ENCODE measurements at places on chromosomes 16 and 17.

DNA sequence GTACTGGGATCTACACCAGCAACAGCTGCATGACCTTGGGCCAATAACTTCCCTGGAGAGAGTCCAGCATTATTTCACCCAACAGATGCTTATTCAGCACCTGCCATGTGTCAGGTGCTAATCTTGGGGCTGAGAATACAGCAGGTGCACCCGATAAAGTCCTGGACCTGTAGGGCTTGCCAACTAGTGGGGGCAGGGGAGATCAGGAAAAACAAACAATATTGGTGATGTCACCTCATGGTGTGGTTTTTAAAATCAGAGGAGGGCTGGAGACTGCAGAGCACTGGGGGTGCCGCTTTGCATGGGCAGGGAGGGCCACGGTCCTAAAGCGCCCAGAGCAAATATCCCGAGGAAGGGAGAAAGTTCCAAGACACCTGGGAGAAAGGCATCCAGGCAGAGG, 218.8 kb downstream of the C16orf95 start:
- no peak for DNase-seq

DNA sequence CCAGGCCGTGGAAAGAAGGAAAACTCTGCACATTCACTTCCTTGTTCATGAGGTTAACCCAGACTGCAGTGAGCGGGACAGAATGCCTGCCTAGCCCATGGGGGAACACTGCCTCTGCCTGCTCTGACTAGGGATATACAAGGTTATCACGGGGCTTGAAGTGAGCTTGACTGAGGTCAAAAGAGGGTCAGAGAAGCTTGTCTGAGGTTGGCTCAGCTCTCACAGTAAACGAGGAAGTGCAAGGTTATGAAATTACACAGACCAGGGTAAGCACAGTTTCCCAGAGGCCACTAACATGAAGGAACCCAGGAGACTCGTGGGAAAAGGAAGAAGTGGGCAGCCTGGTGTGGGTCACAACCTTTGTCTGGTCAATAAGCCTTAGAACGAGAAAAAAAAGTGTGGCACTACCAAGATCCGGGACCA, 28.7 kb downstream of the HIC1 start:
- peak; percentile 46 for DNase-seq

DNA sequence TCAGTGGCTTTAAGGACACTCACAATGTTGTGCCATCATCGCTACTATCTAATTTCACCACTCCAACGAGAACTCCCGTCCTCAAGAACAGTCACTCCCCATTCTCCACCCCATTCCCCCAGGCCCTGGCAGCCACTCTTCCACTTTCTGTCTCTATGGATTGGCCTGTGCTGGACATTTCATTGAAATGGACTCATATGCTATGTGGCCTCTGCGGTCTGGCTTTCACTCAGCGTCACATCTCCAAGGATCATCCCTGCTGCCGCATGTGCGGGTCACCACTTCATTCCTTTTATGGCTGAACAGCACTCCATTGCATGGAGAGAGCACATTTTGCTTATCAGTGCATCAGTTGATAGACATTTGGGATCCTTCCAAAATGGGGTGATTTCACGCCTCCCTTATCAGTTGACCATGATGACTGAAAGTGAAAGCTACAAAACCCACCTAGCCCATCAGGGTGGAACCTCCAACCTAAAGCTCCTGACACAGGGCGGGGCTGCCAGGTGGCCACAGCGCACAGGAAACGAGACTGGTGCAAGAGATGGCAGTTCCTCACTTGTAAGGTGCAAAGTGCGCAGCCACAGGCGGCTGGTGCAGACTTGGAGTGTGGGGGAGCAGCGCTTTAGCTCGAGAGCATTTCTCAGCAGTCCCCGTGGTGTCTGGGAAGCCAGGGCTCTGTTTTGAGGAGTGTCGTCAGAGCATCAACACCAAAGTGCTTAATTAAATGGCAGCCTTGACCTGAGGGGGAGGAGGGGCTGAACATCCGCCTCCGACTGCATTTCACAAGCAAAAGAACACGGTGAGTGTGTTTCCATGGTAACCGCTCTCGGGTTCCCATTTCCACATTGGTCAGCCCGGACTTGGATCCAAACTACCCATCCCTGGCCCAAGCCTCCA, 23.8 kb downstream of the COTL1 start:
- peak; percentile 45 for DNase-seq

DNA sequence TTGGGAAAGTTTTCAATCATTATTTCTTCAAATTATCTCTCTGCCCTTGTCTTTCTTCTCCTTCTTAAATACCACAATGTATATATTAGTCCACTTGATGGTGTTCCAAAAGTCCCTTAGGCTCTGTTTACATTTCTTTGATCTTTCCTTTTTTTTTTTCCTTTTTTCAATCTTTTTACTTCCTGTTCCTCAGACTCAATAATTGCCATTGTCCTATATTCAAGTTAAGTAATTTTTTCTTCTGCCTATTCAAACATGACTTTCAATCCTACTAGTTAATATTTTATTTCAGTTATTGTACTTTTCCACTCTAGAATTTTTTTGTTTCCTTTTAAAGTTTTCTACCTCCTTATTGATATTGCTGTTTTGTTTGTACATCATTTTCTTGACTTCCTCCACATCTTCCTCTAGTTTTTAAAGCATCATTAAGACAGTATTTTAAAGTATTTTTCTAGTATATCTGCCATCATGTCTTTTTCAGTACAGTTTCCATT, 15.8 kb upstream of the UQCRC2 start:
- no peak for DNase-seq

- DNase-seq, result no peak
Measured at GRCh38 chr17:49920030-49920769, 48.8 kb upstream of the DLX4 start.

- no peak for DNase-seq
Measured at GRCh38 chr16:60230666-60231065, 1496.5 kb upstream of the GOT2 start.

GRCh38 chr17:14513835-14514234, 213.0 kb downstream of the HS3ST3B1 start:
- DNase-seq, result no peak

DNA sequence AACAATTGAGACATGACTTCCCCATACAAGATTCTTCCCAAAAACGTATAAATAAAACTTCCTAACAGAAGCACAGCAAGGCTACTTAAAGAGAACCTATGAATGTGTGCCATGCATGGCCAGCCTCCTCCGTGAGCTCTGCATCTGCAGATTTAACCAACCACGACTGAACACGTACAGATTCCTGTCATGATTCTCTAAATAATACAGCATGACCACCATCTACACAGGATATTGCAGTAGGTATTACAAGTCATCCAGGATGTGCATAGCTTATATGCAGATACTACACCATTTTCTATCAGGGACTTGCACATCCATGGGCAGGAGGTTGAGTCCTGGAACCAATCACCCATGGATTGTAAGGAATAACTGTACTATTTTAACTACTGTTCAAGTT, 1.4 kb upstream of the QRICH2 start:
- DNase-seq, result no peak

- DNase-seq, result no peak
Measured at GRCh38 chr17:36885153-36885735, 52.0 kb upstream of the LHX1 start.

DNA sequence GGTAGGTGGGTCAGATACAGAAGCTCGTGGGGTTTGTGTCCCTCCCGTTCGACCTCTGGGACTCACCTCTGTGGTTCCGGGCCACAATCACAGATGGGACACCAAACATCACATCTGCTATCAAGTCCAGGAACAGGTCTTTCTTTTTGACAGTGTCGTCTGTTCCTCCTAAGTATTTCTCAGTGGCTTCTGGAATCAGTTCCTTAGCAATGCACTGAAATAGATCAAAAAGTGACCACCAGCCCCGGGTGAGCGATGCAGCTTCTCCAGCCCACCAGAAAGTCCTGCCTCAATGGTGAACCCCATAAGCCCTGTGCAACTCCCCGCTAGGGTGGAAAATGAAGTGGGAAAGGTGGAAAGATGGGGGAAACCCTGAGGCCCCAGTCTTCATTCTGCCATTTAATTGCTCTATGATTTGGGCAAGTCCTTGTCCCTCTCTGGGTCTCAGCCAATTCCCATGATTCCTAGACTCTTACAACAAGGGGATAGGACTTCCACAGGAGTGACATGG, 22.4 kb downstream of the CES1 start:
- no peak for DNase-seq

GRCh38 chr17:6098823-6099180, 28.6 kb downstream of the WSCD1 start:
- no peak for DNase-seq

- no peak for DNase-seq
Measured at GRCh38 chr16:18833707-18834505, 32.6 kb upstream of the ARL6IP1 start.

DNA sequence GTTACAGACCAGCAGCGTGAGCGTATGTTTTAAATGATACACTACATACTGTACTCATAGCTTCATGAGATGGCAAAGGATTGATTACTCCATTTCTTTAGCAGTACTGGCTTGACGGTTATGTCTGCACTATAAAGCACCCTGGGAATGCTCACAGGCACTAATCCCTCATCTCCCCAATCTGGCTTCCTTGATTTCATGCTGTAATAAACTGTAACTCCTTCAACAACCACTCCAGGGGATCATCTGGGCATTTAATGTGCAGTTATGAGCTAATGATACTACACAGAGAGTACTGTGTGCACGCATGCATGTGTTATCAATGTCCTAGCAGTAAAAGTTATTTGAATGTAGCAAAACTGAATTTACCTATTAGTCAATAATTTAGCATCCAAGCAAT, 20.2 kb downstream of the MEIOB start:
- no peak for DNase-seq
